ENCODE measurements at places on chromosomes 4 and X.
A peak's percentile ranks its signal among the peaks of the same experiment; 100 is the strongest.

- no peak for DNase-seq
Observed at GRCh38 chrX:136030303-136031191, 45.3 kb downstream of the SLC9A6 start.

DNA sequence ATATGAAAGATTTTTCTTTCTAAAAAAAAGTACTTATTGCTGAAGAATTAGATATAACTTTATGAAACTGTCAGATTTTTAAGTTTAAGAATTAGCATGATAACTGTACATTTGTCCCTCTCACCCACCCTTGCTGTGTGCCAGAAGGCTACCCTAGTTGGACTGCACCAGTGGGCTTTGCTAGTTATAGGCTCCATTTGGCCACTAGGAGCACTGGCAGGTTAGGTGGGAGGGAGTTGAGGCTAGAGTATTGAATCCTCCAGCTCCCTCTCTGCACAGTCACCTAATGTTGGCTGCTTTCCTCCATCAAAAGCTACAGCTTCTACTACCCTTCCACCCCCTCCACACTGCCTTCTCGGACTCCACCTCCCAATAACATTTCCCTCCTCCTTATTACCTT, 84.2 kb downstream of the TASL start:
- no peak for DNase-seq

DNA sequence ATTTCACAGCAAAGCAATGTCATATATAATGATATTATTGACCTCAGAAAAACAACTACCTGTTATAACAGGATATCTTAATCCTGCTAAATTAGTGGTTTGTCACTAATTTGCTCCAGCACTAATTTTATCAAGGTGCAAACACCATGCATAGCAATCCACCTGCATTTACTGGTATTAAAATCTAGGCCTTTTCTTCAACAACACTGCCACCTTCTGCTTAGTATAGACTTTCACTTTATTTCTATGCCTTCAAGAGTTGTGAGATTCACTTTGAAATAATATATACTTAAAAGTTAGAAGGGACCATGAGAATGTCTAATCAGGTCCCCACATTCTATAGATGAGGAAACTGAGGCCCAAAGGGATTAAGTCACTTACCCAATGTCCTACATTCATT, 82.1 kb upstream of the IQCM start:
- no peak for DNase-seq

DNA sequence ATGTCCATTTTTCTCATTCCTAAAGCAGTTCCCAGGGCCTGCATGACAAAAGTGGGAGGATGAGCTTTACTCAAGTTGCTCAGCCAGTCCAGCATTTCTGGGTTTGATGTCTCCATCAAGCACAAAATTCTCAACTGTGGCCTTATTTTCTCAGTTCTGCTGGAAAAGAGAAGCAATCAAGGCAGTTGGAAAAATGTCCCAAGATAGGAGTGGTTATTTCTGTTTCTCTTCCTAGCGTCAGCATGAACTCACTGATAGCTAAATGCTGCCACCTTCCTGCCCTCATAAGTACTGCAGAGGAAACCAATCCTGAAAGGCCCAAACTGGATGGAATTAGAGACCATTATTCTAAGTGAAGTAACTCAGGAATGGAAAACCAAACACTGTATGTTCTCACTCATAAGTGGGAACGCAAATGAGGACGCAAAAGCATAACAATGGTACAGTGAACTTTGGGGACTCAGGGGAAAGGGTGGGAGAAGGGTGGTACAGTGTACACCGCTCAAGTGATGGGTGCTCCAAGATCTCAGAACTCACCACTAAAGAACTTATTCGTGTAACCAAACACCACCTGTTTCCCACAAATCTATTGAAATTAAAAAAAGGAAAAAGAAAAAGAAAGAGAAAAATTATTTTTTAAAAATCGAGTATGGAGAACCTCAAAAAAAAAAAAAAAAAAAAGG, 29.6 kb downstream of the ADH7 start:
- DNase-seq = no peak

GRCh38 chr4:145769450-145770037, 89.6 kb downstream of the C4orf51 start:
- no peak for DNase-seq

DNA sequence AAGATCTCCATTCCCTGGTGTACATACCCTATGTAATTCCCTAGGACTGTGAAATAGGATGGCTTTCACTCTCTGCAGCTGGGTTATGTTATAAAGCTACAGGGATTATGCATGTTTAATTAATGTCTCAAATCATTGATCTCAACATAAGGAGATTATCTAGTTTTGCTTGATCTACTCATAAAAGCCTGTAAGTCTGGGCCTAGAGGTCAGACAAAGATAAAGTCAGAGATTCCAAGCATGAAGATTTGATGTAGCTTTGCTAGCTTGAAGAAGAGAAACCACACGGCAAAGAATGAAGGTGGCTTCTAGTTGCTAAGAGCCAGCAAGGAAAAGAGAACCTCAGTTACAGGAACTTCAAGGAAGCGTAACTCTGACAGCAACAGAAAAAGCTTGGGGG, 456.9 kb downstream of the CCSER1 start:
- DNase-seq = no peak

DNA sequence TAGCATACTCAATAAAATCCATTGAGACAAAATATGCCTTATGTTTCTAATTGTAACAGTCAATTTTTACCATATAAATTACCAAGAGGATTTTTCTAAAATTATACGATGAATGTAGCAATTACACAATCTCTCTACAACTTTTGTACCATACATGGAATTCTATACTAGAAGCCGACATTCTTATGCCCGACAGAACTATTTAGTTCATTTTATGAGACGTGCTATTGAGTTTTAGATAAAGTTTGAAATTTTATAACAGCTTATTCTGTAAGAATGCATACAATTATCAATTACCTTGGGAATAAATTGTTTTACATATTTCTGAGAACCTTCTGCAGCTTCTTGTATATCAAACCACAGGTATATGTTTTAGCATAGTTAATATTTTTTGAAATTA, 431.2 kb downstream of the DMD start:
- DNase-seq = no peak

DNA sequence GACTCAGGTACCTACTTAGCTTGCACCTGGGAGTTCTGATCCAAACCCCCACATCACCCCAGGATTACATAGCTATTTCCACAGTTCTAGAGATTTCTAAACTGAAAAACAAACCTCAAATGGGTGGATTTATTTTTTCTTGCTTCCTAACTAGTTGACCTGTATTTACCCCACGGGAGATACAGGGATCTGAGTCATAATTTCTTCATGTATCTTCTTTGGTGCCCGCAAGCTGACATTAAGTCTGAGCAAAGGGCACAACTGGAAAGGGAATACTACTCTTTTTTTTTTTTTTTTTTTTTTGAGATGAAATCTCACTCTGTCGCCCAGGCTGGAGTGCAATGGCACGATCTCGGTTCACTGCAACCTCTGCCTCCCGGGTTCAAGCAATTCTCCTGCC, 10.0 kb upstream of the ELOVL6 start:
- no peak for DNase-seq

GRCh38 chrX:102651242-102652011, at the start of gene GPRASP1:
Gene GPRASP1 (plus strand): TSS chrX:102651483. CDS start chrX:102653914, 2,431 bp downstream.
- peak; percentile 35 for DNase-seq

DNA sequence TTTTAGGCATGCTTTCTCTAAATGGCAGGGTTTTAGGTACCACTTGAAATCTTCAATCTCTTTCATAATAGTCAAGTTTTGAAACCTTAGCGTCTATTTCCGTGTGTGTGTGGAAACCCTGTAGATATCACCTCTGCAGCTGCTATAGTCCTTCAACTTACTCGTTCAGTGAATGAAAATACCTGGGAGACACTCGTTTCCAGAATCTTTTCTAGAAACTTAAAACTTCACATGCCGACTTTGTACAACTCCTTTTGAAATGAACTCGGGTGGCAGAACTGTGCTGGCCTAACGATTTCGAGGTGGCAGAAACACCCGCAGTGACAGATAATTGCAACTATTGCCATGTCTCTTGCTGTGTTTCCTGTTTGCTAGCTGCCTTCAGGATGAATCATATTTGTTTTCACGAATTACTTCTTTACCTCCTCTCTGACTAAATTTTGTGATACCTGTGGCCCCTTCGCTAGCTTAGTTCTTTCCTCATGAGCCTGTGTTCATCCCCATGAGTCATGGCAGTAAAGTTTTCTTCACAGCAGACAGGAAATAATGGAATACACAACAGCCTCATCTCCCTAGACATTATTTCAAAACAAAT, 104.7 kb upstream of the SMIM10 start:
- DNase-seq = no peak

DNA sequence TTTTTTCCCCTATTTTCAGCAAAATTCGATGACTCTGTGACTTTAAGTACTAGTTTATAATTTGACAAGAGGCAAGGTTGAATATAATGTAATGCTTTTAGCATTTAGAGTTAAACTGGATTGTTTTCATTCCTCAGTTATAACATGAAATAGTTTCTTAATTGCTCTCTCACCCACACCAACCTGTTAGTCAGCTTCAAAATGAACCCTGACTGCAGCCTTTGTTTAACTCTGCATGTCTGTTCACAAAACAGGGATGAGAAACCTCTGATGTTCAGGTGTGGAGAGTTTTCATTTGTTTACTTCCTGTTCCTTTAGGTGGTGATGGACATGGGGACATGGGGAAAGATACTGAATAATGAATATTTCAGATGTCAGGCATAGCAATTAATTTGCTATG, 49.9 kb upstream of the MND1 start:
- DNase-seq = no peak

DNA sequence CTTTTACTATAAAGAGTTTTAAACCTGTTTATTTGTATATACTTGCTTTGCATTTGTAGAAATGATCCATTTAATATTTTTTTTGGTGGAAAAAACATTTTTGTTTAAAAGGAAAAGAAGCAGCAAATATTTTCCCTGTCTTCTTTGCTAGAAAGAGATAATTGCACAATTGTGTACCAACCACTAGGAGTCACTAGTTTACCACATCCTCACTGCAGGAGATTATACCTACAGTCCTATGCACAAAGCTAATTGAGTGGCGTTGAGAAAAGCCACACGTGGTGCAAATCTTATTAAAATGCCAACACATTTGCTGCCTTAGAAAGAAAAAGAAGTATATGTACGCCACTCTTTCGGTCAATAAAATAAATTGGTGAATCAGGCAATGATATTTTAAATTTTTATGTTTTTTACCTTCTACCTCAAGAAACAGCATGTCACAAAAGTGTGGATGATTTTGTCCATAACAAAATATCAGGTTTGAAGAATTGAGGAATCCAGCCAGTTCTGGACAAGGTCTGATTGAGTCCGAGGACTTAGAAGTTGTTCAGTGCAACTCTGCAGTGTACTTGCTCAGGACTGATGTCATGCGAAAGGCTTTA, 102.9 kb downstream of the GRXCR1 start:
- no peak for DNase-seq

DNA sequence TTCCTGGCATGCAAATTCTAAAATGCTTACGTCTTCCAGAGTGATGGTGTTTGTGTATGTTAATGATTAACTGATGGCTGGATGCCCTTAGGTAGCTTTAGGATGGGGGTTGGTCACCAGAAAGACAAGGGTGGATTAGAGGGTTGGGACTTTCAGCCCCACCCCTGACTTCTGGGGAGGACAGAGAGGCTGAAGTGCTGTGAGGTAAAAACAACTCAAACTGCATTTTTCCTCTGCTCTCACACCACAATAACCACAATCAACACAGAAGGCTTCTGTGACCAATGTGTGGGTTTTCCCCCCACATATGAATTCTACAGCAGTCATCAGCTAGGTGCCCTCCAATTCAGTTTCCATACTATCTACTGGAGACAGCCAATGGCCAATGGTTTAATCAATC, 18.7 kb upstream of the DDIT4L start:
- no peak for DNase-seq

DNA sequence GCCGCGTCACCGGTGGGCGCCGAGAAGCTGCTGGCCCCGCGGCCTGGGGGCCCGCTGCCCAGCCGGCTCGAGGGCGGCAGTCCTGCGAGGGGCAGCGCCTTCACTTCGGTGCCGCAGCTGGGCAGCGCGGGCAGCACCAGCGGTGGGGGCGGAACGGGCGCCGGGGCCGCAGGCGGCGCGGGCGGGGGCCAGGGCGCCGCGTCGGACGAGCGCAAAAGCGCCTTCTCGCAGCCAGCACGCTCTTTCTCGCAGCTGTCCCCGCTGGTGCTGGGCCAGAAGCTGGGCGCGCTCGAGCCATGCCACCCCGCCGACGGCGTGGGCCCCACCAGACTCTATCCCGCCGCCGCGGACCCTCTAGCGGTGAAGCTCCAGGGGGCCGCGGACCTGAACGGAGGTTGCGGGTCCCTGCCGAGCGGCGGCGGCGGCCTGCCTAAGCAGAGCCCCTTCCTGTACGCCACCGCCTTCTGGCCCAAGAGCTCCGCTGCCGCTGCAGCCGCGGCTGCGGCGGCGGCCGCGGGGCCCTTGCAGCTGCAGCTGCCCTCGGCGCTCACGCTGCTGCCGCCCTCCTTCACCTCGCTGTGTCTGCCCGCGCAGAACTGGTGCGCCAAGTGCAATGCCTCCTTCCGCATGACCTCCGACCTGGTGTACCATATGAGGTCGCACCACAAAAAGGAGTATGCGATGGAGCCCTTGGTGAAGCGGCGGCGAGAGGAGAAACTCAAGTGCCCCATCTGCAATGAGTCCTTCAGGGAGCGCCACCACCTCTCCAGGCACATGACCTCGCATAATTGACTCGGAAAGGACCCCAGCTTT, 5.6 kb downstream of the PRDM8 start:
- no peak for DNase-seq

DNA sequence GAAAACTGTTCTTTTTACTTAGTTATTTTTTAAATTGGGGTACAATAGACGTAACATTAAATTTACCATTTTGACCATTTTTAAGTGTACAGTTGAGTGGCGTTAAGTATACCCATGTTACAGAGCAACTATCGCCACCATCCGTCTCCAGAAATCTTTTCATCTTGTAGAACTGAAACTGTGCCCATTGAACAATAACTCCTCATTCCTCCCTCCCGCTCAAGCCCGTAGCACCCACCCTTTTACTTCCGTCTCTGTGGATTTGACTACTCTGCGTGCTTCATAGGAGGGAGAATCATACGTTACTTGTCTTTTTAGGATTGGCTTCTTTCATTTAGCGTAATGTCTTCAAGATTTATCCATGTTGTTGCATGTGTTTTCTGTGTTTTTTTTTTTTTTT, 55.3 kb downstream of the TMEM131L start:
- DNase-seq = no peak

- no peak for DNase-seq
Observed at GRCh38 chr4:163548481-163549243, 54.2 kb downstream of the TMA16 start.
